ENCODE measurements at places on chromosomes 13 and 19. TPM values are rescaled to one million over a fixed set of nuclear protein-coding genes. Genes with fewer than 3 reads are reported as not detected.
A peak's percentile ranks its signal among the peaks of the same experiment; 100 is the strongest.

Gene CCDC70
- total RNA-seq: not detected

DNA sequence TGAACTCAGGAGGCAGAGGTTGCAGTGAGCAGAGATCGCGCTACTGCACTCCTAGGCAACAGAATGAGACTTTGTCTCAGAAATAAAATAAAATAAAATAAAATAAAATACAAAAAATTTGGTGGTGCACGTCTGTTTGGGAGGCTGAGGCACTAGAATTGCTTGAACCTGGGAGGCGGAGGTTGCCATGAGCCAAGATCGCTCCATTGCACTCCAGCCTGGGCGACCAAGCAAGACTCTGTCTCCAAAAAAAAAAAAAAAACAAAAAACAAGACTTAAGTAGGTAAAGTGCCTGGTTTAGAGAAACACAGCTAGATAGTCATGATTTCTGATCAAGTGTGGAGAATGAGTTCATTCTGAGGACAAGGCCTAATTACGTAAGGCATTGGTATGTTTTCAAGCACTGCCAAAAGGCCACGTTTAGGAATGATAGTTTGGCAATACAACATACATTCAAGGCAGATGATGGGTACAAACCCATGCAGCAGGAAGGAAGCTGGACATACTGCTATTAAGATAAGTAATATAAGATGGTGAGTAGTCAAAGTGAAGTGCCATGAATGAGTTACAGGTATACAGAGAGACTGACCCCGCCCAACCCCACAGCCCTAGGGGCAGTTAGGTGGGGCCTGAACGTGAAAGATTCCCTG lies 4.8 kb upstream of the UCHL3 start:
- DNase-seq: peak; percentile 86

- no peak for DNase-seq
Measured at GRCh38 chr19:1630012-1630411, 22.4 kb downstream of the TCF3 start.

DNA sequence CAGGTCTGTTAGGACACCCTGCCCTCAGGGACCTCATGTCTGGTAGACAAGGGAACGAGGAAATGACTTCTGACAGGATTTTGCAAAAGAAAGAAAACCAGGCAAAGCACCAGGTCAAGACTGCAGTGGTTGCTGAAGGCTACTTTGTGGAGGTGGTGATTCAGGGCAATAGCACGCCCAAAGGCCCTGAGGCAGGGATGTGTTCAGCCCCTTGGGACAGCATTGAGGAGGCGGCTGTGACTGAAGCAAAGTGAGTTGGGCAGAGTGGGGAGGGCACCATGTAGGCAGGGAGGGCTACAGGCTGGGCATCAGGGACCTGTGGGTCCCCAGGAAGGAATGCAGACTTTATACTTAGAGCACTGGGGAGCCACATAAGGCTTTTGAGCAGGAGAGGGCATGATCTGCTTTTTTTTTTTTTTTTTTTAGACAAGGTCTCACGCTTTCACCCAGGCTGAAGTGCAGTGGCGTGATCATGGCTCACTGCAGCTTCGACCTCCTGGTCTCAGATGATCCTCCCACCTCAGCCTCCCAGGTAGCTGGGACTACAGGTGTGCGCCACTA lies 10.8 kb upstream of the HOMER3 start:
- peak; percentile 88 for DNase-seq

DNA sequence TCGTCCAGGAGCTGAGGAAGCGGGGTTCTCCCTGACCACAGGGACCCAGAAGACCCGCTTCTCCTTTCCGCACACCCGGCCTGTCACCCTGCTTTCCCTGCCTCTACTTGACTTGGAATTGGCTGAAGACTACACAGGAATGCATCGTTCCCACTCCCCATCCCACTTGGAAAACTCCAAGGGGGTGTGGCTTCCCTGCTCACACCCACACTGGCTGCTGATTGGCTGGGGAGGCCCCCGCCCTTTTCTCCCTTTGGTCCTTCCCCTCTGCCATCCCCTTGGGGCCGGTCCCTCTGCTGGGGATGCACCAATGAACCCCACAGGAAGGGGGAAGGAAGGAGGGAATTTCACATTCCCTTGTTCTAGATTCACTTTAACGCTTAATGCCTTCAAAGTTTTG lies 18.9 kb downstream of the VASP start:
- DNase-seq: peak; percentile 49

- no peak for DNase-seq
Measured at GRCh38 chr13:21242236-21242635, 65.8 kb downstream of the MRPL57 start.
